ENCODE measurements at places on chromosomes 4 and X.

DNA sequence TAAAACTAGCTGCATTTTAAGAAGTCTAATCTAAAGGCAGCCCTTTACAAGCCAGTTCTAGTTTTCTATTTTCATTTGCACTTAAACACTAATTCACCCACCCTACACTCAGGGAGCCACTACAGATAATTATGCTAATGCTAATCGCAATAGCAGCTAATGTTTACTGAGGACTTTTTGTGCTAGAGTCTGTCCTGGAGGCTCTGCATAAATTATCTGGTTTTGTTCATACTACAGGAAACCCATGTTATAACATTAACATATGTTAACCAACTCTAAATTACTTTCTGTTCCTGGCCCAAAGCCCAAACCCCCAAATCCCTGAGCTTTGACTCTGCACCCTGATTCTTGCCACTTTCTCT, 480 bp upstream of the RADX start:
- DNase-seq = no peak

- DNase-seq = peak; percentile 58
Observed at GRCh38 chr4:32775049-32775448, 2054.9 kb downstream of the PCDH7 start.

DNA sequence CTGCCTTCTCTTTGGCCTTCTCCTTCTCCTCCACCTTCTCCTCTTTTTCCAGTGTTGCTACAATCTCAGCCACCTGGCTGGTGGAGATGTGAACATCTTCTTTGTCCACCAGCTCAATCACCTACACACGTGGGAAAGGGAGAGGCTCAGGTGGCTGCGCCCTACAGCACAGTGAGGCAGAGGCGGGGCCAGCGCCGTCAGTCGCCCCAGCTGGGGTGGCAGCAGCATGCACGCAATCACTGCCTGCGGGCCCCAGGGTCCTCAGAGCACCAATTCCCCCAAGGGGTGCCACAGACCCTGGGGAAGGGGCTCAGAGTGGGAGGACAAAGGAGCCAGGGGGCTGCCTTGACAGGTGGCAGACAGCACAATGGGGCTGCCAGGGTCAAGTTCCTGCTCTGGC, 21.4 kb downstream of the FGFR3 start:
- no peak for DNase-seq

DNA sequence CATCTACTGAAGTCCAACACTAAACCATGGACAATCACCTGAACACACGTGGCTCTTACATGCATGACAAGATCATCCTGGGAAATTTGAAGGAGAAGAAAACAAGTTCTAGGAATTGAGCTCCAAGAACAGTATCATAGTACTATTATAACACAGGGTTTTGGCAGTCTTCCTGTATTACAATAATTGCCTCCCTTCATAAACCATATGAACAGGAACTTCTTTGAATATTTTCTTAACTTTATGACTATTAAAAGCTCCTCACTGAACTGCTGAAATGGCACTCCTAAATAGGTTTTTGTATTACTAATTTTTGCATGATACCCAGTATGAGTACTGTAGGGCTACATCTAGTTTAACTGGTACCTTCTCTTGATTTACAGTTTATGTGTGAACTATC, 130.0 kb downstream of the ZAR1 start:
- no peak for DNase-seq

DNA sequence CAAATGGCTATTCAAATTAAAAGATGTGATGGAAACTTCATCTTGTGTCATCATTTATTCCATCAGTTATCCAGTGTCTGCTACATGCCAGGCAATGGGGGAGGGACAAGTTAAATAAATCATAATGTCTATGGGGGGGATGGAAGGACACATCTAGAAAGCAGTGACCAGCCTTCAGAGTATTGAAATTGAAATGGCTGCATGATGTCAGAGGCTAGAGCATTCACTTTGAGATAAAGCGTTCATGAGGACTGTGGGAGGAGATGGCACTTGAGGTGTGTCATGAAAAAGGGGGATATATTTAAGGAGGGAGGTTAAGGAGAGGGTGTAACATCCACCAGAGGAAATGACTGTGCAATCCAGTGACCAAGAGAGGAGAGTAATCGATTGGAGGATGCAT, 50.6 kb downstream of the SLIT2 start:
- DNase-seq = no peak

GRCh38 chr4:88255111-88255510, 29.2 kb downstream of the PPM1K start:
- DNase-seq = no peak

DNA sequence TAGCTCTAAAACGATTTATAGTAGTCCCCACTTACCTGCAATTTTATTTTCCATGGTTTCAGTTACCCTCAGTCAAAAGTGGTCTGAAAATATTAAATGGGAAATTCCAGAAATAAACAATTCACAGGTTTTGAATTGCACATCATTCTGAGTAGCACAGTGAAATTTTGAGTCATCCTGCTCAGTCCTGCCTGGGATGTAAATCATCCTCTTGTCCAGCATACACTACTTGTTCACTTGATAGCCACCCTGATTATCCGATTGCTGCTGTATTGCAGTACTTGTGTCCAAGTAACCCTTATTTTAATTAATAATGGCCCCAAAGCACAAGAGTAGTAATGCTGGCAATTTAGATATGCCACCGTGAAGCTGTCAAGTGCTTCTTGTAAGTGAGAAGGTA, 23.5 kb upstream of the BDH2 start:
- DNase-seq = no peak

DNA sequence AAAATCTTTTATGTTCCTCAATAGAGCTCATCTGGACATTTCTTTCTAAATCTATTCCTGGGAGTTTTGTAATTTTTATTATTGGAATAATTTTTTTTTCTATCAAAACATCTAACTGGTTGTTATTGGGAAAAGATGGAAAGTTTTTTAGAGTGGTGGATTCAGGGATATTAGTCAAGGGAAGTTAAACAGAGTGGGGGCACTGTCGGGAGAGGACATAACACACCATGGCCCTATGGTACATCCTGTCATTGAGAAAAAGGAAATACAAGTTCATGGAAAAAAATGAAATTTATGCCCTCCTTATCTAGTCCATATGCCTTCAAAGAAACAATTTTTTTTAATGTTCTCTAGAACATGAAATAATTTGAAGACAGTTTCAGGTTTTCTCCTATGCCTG, 96.3 kb upstream of the TSPAN5 start:
- no peak for DNase-seq

- no peak for DNase-seq
Observed at GRCh38 chr4:53916431-53916889, 147.9 kb downstream of the CHIC2 start.

DNA sequence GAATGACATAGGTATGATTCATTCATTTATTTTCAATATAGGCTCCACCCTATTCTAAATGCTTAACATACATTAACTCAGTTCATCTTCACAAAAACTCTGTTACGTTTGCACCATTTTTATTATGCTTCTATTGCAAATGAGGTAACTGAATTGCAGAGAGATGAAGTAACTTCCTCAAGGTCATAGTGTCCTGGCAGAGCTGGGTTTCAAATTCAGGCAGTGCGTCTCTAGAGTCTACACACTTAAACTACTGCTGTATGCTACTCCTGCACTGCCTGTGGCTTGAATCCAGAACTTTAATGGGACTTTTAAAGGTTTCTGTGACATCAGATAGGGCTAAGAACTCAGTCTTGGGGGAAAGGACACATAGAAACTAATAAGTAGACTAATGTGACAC, 413.4 kb downstream of the UBE2NL start:
- DNase-seq = no peak

DNA sequence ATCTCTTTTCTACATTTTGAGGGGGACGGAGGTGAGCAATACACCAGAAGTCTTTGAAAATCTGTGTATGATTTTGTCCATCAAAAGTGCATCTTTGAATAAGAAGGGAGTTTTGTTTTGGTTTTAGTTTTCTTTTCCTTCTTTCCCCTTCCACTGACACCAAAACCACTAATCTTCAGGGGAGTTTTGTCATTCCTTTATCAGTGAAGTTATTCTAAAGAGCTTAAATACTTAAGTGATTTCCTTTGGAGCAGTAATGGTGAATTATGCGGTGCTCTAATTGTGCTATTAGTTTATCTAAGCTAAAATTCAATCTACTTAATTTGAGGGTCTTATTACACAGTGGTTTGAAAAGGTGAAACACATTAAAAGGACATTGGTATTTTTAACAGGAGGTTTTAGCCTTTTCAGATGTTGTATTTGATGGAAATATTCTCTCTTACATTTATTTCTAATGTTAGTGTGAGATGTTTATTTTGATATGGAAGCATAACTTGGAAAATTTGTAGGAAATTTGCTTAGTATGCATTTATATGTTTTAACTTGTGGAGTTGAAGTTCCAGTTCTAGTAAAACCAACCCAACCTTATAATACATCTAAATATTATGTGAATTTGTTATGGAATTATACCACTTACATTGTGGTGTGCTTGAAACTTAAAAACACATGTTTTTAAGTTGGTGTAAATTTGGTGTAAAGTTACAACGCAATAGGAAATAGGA, 124.9 kb downstream of the PCDH7 start:
- DNase-seq = no peak

- no peak for DNase-seq
Observed at GRCh38 chr4:121690001-121690400, 6.8 kb downstream of the ANXA5 start.

DNA sequence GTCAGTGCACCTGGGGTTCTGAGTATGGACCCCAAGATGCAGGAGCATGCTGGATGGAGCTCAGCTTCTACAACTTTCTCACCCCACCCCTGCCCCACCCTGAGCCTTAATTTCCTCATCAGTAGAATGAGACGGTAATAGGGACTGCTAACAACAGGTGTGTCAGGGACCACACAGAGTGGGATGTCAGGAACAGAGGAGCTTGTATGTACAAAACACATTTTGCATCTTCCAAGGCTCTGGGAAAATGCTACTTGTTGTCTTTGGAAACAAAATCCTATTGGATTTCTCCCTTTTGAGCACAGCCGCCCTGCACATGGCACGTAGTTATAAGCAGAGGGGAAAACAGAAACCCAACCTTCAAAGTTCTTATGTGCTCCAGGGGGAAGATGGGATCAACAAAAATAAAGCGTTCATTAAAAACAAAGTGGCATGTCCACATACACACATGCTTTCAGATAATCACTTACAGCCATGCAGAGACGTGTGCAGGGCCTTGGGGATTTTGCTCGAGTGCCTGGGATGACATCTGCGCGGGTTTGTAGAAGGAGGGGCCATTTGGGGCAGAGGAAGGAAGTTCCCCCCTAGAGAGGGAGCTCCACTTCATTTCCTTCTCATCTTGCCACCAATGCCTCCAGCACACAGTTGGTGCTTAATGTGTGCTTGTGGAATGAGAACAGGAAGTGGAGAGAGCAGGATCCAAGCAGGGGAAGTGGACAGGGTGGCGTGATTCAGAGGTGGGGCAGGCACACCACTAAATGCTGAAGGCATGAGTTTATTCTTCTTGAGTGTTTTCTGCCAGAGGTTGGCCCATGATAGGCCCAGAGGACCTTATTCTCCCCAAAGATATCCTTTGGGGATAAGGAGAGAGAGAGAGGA, 138.9 kb downstream of the SMIM20 start:
- no peak for DNase-seq

DNA sequence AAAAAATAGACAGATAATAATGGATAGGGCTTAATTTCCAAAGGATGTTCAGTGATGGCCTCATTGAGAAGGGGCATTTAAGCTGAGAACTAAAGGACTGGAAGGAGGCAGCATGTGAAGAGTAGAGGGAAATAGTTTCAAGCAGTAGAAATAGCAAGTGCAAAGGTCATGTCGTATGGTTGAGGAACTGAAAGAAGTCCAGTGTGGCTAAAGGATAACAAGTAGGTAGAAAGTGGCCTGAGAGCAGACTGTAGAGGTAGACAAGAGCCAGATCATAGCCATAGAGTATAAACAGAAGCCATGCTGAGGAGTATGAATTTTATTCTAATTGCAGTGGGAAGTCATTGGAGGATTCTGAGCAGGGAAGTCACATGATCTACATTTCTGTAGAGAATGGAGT, 72.3 kb downstream of the GRIA3 start:
- DNase-seq = no peak

DNA sequence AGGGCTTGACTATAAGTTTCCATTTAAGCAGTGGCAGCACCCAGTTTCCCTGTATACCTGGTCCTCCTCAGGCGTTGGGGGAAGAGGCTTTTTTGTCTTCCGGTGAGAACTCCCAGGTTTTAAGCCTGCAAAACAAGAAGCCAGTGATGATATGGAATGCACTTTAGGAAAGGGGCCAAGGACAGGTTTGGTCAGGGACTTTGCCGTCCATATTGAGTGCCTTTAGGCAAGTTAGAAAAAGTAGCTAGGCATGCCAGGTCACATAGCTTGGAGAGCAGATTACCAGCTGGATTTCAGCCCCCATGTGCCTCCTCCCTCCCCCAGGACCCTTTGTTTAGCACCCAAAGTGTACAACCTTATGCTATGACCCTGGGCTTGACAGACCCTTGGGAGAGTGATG, 13.6 kb upstream of the TIMM8A start:
- DNase-seq = no peak

GRCh38 chrX:1072637-1073377, 139.6 kb downstream of the CRLF2 start:
- peak; percentile 13 for DNase-seq
